Central memory CD8-positive, alpha-beta T cell (primary cell): ENCODE measurements at places on chromosomes 2 and 18.

- no peaks in the 10 kb centered on the region for H3K36me3 ChIP-seq
- H3K4me3 ChIP-seq: no peak overlapping the region
- H3K27me3 ChIP-seq: no peaks in the 10 kb centered on the region
- DNase-seq: no peak
- no peak overlapping the region for H3K27ac ChIP-seq
Measured at GRCh38 chr2:137865954-137866540, 98.2 kb upstream of the HNMT start.

GRCh38 chr2:56709181-56709580, 525.4 kb downstream of the CCDC85A start:
- no peak for DNase-seq
- H3K36me3 ChIP-seq: no peaks in the 10 kb centered on the region

DNA sequence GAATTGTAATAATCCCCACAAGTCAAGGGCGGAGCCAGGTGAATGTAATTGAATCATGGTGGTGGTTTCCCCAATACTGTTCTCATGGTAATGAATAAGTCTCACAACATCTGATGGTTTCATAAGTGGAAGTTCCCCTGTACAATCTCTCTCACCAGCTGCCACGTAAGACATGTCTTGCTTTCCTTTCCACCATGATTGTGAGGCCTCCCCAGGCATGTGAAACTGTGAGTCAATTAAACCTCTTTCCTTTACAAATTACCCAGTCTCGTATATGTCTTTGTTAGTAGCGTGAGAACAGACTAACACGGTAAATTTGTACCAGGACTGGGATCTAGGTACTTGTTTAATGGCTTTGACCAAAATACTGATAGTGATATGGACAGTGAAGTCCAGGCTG, 744.3 kb upstream of the REG3G start:
- H3K27ac ChIP-seq: no peak overlapping the region
- no peak for DNase-seq
- no peaks in the 10 kb centered on the region for H3K4me1 ChIP-seq
- no peaks in the 10 kb centered on the region for H3K36me3 ChIP-seq
- H3K27me3 ChIP-seq: no peaks in the 10 kb centered on the region
- H3K4me3 ChIP-seq: no peak overlapping the region

GRCh38 chr2:12502759-12503158, 214.0 kb upstream of the TRIB2 start:
- peaks cover 3% of the 10 kb centered on the region for H3K36me3 ChIP-seq
- peak overlapping the region; percentile 88 for H3K27ac ChIP-seq
- H3K4me1 ChIP-seq: peaks cover 99% of the 10 kb centered on the region

GRCh38 chr2:62152000-62152399, 43.9 kb upstream of the B3GNT2 start:
- H3K4me3 ChIP-seq: no peak overlapping the region
- H3K4me1 ChIP-seq: no peaks in the 10 kb centered on the region
- H3K36me3 ChIP-seq: peaks cover 2% of the 10 kb centered on the region
- no peak overlapping the region for H3K27ac ChIP-seq

DNA sequence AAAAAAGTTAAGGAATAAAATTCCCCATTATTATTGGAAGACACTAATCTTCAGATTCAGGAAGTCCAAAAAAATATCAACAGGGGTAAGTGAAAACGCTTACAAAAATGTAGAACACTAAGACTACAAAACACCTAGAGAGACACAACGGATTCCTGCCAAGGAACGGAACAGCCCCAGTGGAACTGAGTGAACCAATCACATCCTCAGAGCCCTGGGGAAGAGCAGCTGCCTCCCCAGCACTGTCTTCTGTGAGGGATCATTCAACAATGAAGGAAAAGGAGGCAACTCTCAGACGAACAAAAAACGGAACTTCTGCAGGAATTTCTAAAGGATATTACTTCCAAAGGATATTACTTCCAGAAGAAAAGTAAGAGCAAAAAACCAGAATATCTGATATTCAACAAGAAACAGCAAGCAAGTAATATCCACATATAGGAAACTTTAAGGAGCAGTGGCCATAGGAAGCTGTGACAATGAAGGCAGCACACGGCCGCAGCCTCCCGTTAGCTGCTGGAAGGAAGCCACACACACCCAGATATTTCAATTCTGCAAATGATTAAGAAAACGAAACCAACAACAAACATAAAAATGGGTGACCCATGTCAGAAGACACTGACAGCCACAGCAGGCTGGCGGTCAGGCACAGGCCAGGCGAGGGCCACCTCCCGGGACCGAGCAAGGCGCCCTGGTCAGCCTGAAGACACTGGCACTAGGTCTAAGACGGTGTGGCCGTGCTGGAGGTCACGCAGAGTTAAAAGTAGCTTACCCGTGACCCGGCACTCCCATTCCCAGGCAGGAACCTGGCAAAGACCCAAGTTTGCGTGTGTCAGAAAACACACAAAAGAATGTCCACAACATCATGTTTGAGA, 81.8 kb downstream of the HDAC4 start:
- no peak for DNase-seq
- no peaks in the 10 kb centered on the region for H3K27me3 ChIP-seq
- H3K4me3 ChIP-seq: peak overlapping the region; percentile 64
- H3K36me3 ChIP-seq: peaks cover 1% of the 10 kb centered on the region

- DNase-seq: no peak
- no peaks in the 10 kb centered on the region for H3K27me3 ChIP-seq
- peak overlapping the region; percentile 3 for H3K4me3 ChIP-seq
- H3K27ac ChIP-seq: no peak overlapping the region
- peaks cover 88% of the 10 kb centered on the region for H3K4me1 ChIP-seq
Measured at GRCh38 chr2:148653437-148653836, 8.9 kb downstream of the EPC2 start.

- no peak overlapping the region for H3K4me3 ChIP-seq
- H3K27me3 ChIP-seq: peaks cover 25% of the 10 kb centered on the region
- peaks cover 14% of the 10 kb centered on the region for H3K4me1 ChIP-seq
- no peak overlapping the region for H3K27ac ChIP-seq
Measured at GRCh38 chr2:202035089-202035940, 1.7 kb downstream of the FZD7 start.

DNA sequence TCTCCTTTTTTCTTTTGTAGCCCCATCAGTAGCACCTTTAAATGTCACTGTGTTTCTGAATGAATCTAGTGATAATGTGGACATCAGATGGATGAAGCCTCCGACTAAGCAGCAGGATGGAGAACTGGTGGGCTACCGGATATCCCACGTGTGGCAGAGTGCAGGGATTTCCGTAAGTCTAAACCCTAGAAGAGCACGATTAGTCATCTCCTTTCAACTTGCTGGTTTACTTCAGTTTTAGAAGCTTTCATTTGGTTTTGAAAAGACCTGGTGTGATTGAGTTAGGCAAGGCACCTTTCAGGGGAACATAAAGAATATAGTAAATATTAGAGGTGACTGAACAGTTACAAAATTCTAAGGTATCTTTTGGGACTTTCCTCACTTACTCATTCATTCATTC, 72.2 kb upstream of the TMEM87B start:
- no peaks in the 10 kb centered on the region for H3K36me3 ChIP-seq
- no peak for DNase-seq

GRCh38 chr2:82839036-82839435, 1620.0 kb downstream of the SUCLG1 start:
- no peak overlapping the region for H3K27ac ChIP-seq
- no peak overlapping the region for H3K4me3 ChIP-seq
- H3K36me3 ChIP-seq: no peaks in the 10 kb centered on the region
- no peaks in the 10 kb centered on the region for H3K4me1 ChIP-seq
- H3K27me3 ChIP-seq: no peaks in the 10 kb centered on the region
- no peak for DNase-seq

GRCh38 chr2:69601179-69601612, 42.3 kb downstream of the AAK1 start:
- H3K36me3 ChIP-seq: peaks cover 11% of the 10 kb centered on the region
- DNase-seq: no peak
- H3K27ac ChIP-seq: no peak overlapping the region
- H3K27me3 ChIP-seq: no peaks in the 10 kb centered on the region
- no peak overlapping the region for H3K4me3 ChIP-seq

DNA sequence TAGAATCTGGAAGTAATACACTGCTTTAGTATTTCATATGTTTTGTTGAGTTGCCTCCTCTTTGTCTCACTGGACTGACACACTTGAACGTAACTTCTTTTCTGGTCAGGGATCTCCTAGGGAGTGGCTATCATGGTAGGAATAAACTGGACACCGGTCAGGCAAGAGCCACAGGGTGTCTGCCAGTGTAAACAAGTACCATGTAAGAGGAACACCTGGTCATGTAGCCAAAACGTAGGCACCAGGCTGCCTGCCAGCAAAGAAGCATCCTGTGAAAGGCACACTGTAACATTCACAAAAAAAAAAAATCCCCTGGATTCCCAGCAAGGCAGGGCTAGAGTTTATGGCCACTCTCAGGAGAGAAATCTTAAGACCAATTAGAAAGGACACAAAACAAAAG, 372.8 kb upstream of the RND3 start:
- H3K4me3 ChIP-seq: no peak overlapping the region
- H3K27me3 ChIP-seq: no peaks in the 10 kb centered on the region
- no peak overlapping the region for H3K27ac ChIP-seq
- no peaks in the 10 kb centered on the region for H3K36me3 ChIP-seq
- no peaks in the 10 kb centered on the region for H3K4me1 ChIP-seq

DNA sequence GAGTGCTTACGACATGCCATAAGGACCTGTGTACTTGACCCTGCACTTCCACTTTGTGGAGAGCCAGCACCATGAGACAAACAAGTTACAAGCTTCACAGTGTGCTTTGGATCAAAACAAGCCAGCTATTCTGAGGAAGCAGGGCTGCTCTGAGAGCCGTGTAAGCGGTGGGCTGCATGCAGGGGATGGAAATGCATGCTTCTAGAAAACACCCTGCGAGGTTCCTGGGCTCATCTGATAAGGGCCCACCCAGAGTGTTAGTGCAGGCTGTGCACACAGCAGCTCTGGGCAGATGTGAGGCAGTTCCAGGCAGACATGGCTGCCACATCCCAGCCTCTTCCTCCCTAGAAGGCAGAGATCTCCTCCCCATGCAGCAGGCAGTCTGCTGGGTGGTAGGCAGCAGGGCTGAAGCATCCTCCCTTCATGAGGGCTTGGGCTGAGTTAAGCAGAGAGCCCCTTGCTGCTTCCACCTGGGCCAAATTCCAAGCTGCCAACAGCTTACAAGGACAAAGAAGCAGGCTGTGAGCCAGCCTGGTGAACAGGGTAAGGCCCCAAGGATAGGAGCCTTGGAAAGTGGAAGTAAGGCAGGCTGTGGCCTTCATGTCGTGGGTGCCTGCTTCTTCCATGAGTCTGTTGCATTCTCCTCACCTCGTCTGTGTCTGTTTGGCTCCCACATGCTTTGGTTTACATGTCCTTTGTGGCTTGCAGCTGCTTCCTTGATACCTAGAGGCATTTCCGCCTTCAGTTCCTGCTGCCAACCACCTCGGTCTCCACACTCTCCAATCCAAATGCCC, 7.7 kb downstream of the PSD4 start:
- H3K4me3 ChIP-seq: peak overlapping the region; percentile 82
- H3K27ac ChIP-seq: peak overlapping the region; percentile 85
- H3K36me3 ChIP-seq: peaks cover 47% of the 10 kb centered on the region
- no peak for DNase-seq

DNA sequence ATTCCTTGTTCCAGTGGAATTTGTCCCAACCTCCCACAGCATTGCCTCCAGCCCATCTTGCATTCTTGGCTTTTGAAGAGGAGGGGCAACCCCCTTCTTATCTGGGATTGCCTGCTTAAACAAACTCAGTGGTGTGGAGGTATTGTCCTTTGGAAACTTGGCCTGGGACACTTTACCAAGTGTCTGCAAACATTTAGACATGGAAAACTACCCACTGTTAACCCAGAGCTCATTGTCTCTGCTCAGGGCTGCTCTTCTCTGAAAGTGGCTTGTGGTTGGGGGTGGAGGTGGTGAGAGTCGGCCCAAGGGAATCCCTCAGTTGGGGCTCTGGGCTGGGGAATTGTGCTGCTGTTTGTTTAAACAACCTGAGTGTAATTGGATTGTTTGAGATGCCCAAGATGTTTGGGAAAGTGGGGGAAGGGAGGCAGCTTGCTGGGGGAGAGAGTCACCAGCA, 178.3 kb upstream of the GATA6 start:
- H3K27me3 ChIP-seq: peaks cover 38% of the 10 kb centered on the region
- no peak overlapping the region for H3K27ac ChIP-seq
- H3K36me3 ChIP-seq: no peaks in the 10 kb centered on the region
- no peak overlapping the region for H3K4me3 ChIP-seq

- DNase-seq: no peak
- peak overlapping the region; percentile 12 for H3K27ac ChIP-seq
- no peaks in the 10 kb centered on the region for H3K27me3 ChIP-seq
- H3K36me3 ChIP-seq: no peaks in the 10 kb centered on the region
- H3K4me1 ChIP-seq: peaks cover 46% of the 10 kb centered on the region
Measured at GRCh38 chr2:148046802-148047201, 25.9 kb downstream of the MBD5 start.

DNA sequence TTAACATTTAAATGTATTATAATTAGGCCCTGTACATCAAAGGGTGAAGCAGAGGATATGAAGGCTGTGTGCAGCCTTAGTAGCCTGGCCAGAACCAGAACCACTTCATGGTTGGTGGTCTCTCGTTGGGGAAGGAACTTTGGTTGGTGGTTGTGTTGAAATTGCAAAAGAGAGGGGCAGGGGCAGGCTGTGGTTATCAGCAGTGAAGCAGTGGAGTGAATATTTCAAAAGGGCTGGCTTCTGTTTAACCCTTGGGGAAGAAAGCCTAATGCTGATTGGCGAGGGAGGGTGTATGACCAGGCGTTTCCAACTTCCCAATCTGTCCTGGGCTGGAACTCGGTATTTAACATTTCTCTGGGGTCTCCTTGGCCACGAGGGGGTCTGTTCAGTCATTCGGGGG, 51.2 kb upstream of the LYPD6B start:
- no peak for DNase-seq
- no peaks in the 10 kb centered on the region for H3K4me1 ChIP-seq
- H3K27ac ChIP-seq: no peak overlapping the region
- no peak overlapping the region for H3K4me3 ChIP-seq
- H3K36me3 ChIP-seq: peaks cover 5% of the 10 kb centered on the region

DNA sequence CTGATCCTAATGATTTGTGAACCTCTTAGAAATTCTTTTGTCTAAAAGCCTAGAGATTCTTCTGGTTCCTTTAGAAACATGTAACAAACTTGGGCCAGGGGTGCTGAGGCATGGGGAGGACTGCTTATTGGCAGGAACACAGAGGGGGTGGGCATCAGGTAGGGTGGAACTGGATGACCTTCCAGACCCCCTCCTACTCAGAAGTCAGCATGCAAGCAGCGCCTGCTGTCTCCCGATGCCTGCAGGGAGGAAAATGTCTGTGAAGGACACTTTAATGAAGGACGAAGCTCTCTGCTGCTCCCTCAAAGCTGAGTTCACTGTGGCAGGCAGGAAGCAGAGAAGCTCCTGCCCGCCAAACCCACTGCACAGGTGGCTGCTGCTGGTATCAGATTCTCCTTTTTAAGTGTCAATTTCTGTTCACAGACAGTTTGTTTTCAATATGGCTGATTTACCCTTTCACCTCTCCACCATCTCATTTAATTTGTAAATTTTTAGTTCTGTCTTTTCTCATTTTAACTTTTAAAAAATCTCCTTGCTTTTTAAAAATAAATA, 19.4 kb downstream of the COA5 start:
- H3K4me3 ChIP-seq: no peak overlapping the region
- peak overlapping the region; percentile 46 for H3K27ac ChIP-seq
- no peak for DNase-seq
- peaks cover 40% of the 10 kb centered on the region for H3K36me3 ChIP-seq
- H3K4me1 ChIP-seq: peaks cover 10% of the 10 kb centered on the region
